GM03348 (cell line): ENCODE measurements at places on chromosomes 2 and 18.

DNA sequence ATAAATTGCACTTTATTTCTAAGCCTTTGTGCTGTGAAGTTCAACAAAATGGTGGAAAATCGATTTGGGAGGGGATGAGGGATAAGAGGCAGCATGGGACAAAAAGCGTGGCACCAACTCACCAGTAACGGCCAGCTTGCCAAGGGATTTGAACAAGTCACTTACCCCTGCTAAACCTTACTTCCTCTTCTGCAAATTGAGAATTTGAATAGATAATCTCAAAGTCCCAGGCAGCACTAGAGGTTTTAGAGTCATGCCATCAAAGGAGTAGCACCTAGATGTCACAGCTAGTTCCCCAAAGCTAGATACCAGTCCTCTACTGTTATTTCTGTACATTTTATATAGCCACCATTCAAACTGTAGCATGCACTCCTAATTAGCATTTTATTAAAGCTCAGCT lies 83.7 kb upstream of the VRK2 start:
- no peak for DNase-seq

GRCh38 chr2:196183172-196183473 lies 11.7 kb upstream of the STK17B start:
- no peak for DNase-seq

DNA sequence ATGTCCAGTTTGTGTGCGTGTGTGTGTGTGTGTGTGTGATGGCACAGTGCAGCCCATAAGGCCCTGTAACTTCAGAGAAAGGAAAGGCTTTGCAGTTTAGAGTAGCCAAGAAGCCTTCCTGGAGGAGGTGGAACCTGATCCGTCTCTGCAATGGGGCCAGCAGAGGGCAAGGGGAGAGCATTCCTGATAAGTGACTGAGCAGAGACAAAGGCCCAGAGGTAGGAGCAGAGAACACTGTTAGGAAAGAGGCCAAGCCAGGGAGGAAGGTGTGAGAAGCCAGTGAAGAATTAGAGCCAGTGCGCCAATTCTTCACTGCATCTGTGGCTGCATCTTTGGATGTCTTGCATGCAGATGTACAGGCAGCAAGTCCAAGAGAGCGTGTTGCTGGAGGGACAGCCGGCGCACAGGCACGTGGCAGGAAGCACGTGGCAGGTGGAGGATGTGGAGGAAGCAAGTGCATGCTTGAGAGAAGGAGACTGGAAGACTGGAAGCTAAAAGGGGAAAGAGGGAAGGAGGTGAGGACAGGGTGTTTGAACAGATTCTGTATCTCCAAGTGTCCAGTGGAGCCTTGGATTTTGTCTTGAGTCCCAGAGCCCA lies 196.3 kb downstream of the CTIF start:
- no peak for DNase-seq

GRCh38 chr2:1814616-1815015 lies 70.3 kb upstream of the PXDN start:
- no peak for DNase-seq

GRCh38 chr18:12236934-12237832 lies 17.0 kb upstream of the CIDEA start:
- peak; percentile 91 for DNase-seq

DNA sequence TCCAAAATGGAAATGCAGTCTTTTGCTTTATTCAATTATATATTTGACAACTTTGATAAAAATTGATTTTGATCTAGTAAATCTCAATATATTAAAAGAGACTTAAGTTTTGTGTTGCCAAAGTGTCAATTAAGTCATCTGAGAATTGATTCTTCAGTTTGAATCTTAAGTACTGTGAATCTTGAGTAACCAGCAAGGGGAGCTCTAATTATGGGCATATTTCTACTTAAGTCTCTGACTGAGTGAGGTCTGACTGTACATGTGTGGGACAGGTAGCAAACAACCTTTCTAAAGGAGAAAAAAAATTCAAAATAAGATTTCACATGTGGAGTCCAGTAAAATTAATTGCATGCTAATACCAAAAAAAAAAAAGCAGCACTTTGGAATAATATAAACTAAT lies 503.7 kb upstream of the SLC8A1 start:
- DNase-seq = no peak

- no peak for DNase-seq
These were observed 155.7 kb downstream of the RDH14 start for GRCh38 chr2:18404708-18405107.

DNA sequence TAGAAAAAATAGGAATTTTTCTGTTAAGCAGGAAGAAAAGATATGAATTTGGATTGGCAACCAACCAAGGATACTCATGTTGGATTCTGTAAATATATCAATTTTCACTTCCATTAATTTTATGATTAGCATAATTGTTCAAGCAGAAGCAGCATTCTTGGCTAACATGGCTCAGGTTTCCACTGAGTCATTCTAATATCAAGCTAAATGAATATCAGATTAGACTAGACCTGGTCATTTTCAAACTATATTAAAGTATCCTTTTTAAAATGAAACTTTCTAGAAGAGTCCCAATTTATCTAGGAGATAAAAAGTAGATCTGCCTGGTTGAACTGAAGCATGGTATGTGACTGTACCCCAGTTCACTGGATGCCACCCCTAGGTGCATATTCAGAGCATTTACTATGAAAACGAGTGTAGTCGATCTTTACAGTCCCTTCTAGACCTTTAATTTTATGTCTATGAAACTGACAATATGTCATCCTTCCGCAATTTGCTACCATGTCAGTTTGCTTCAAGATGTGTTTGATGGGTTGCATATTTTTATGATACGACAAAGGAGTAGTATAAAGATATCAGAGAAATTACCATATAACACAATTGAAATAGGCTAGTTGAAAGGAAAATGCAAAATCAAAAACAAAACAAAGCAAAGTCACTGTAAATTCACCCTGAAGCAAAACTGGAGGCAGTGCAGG lies 704.9 kb downstream of the ERBB4 start:
- DNase-seq = no peak
